ENCODE measurements at places on chromosomes 3 and 15. TPM values are rescaled to one million over a fixed set of nuclear protein-coding genes. Genes with fewer than 3 reads are reported as not detected.

CNTN4 gene
- total RNA-seq: 2.5 TPM

DNA sequence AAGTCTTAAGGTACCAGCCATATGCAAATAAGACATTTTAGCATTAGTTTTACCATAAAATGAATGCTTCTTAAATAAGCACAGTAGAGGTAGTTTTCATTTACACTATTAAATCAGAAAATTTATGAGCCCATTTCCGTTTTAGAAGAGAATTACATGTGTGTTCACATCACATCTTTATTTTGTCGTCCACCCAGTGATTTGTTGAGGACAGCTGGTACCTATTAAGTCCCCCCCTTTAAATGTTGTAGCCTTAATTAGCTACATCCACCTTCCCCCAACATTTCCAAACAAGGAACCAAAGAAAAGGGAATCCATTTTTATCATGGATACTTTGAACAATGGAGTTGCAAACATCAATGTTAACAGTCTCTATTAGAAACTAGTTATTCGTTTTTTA, 6.8 kb downstream of the IL17RD start:
- no peak for DNase-seq

DNA sequence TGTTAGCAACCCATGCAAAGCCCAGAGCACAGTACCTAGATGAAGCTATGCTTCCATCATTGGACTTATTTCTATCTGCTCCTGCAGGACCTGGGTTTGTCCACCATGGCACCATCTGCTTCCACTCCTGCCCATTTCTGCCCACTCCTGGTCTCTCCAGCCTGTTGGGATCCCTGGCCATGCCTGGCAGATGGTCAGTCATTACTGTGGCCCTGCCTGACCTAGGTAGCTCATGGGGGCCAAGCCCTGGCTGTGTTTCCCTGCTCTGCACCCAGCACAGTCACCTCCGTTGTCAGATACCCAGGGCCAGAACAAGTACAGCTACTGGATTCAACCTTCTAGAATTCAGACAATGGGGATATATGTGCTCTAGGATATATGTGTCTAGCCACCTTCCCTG, 185.8 kb upstream of the TLE3 start:
- DNase-seq: no peak

GRCh38 chr15:96514607-96515285, 184.2 kb downstream of the NR2F2 start:
- no peak for DNase-seq

- DNase-seq: no peak
Measured at GRCh38 chr3:174342171-174342570, 517.0 kb upstream of the NAALADL2 start.
